CD4-positive, CD25-positive, alpha-beta regulatory T cell (primary cell): ENCODE measurements at places on chromosomes 4 and X.

DNA sequence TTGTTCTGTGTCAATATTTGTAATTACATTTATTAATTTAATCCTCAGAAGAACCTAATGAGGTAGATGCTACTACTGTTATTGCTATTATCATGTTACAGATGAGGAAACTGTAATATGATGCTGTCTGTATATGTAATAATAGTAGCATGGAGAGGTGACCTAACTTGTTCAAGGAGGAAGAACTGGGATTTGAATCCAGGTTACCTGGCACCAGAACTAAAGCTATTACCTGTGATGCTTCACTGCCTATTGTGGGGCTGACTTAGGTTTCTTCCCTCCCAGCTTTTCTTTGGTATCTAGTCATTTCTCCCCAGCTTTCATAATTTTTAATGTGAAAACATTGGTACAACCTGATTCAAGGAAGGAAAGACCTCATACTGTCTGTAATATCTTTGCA is 43.6 kb downstream of the RAPGEF2 start:
- no peak for DNase-seq
- no peak overlapping the region for H3K4me3 ChIP-seq
- H3K36me3 ChIP-seq: no peaks in the 10 kb centered on the region
- H3K4me1 ChIP-seq: no peaks in the 10 kb centered on the region

DNA sequence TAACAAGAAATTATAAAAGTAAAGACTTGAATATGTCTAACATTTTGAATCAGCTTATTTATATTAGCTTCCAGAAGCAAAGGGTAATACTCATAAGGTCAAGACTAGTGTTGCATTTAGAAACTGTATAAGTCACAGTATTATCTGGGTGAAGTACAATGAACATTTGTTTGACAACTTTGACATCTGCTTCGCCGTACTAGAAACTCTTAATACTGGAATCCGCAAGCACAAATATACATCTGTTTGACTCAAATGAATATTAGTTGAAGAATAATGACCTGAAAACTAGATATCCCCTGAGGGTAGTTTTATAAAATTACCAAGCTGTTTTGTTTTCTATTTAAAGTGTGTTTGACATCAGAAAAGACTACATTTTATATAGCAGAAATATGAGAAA is 135.4 kb upstream of the ATOH1 start:
- H3K4me3 ChIP-seq: no peak overlapping the region
- no peak for DNase-seq
- no peaks in the 10 kb centered on the region for H3K36me3 ChIP-seq
- H3K27me3 ChIP-seq: no peaks in the 10 kb centered on the region
- H3K4me1 ChIP-seq: no peaks in the 10 kb centered on the region
- no peak overlapping the region for H3K27ac ChIP-seq

DNA sequence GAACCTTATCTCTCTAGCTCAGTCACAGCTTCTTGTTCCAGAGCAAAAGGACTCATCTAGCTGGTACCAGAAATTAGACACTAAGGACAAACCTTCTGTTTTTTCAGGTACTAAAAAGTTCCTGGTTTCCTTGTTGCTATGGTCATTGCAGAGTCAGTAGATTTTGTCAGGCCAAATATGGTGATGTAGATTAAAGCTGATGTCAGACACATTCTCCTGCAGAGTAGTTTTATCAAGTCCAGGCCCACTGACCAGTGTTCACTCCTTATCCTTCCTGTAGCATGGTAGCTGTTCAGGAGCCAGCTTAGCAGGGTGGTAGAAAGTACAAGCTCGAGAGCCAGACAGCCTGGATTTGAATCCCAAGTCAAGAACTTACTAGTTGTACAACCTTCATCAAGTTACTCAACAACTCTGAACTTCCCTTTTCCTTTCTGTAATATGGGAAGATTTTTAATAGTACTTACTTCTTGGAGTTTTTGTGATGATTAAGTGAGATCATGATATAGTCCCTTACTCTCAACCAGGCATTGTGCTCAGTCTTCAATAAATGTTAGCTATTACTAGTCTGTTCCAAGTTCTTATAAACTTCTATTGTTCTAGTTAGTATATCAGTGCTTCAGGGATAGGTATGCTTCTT is 17.9 kb downstream of the OCRL start:
- no peaks in the 10 kb centered on the region for H3K27me3 ChIP-seq
- H3K4me1 ChIP-seq: no peaks in the 10 kb centered on the region
- no peak for DNase-seq
- H3K36me3 ChIP-seq: no peaks in the 10 kb centered on the region
- no peak overlapping the region for H3K4me3 ChIP-seq
- no peak overlapping the region for H3K27ac ChIP-seq

GRCh38 chr4:86848732-86849619 is at the start of gene SLC10A6:
Gene SLC10A6, minus strand, starts transcription at chr4:86849384. Its CDS starts 269 bp downstream, at chr4:86849115.
- H3K4me3 ChIP-seq: no peak within 1 kb of the TSS
- no peak for DNase-seq
- H3K27me3 ChIP-seq: no peaks in the 10 kb centered on the region
- H3K4me1 ChIP-seq: no peaks in the 10 kb centered on the region
